ENCODE measurements at places on chromosomes 3 and 15.

GRCh38 chr3:138377804-138378203 lies 29.4 kb downstream of the MRAS start:
- no peak for DNase-seq

DNA sequence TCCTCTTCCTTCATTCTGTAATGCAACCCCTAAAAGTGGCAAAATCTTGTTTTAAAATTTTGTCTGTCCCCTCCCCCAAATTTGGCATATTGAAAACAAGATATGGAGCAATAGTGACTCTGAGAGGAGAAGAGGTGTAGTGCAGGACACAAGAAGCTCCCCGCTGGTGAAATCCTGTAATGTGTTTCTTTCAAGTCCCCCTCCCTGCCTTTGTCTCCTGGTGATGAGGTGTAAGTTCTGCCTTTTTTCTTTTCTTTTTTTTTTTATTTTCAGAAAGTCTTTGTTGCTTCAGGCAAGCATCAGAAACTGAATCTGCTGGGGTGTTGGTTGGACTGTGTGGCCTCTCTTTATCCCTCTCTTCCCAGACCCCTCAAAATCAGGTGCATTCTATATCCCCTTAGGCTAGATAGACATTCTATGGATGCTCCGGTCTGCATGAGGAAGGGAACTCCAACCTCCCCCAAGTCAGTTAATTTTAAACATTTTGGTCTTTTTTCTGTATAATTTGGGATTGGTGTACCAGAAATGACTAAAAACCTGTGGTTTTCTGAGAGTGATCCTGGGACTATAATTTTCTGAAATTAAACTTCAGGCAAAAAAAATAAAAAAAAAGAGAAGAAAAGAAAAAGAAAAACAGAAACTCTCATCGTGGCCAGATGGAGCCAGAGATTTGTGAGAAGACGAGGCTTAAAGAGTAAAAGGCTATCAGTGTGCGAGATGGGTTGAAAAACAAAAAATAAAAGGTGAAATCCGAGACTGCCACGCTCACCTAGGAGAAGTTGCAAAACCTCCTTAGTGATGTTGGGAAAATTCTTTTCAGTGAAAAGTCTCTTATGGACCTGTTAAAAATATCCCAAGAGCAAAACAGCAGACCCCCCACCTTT lies 21.4 kb downstream of the ACKR2 start:
- DNase-seq = peak; percentile 78

DNA sequence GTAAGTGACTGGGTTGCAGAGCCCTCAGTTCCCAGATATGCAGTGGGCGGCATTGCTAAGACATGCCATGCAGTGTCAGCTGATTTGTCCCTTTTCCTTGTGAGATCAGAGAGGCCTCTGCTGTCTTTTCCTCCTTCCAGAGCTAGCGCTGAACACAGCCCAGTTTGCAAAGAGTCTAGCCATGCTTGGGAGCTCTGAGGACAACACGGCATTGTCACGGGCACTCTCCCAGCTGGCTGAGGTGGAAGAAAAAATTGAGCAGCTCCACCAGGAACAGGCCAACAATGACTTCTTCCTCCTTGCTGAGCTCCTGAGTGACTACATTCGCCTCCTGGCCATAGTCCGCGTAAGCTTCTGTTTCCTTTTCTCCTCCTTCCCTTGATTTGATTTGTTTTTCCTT lies 20.0 kb upstream of the SNX22 start:
- DNase-seq = no peak

GRCh38 chr3:23079976-23080375 lies 123.2 kb upstream of the UBE2E2 start:
- DNase-seq = no peak

GRCh38 chr15:56385908-56386307 lies 20.7 kb downstream of the TEX9 start:
- no peak for DNase-seq

GRCh38 chr15:57772223-57772957 lies 65.9 kb downstream of the POLR2M start:
- no peak for DNase-seq

DNA sequence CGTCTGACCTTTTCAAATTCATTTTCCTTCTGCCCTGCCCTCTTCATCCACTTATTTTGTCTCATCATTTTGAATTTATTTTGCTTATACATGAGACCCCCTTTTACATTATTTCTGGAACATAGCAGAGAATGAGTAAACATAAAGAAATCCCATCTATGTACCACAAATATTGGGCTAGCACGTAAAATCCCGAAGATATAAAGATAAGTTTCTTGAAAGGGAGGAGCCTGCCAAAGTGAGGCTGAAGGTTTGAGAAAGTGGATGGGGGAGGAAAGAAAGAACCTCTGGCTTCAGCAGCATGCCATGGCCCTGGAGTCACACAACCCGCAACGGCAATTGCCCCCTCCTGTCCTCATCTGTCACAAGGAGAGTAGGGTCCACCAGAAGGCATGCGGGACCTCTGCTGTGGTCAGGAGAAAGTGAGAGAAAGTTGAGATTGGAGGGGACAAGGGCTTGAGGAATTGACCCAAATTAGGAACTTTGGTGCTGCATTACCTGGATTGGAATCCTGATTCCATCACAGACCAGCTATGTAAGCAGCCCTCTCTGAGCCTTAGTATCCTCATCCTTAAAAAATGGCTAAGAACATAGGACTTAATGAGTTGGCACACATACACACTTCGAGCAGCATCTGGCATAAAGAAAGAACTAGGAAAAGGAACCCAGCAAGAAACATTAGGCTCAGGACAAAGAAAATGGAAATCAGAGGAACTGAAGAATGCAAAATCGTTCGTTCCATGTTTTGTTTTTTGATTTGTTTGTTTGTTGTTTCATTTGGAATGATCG lies 53.7 kb upstream of the GYG1 start:
- DNase-seq = no peak

- no peak for DNase-seq
These were observed 72.9 kb upstream of the MNS1 start for GRCh38 chr15:56537881-56538280.

GRCh38 chr15:98121536-98121935 lies 161.0 kb downstream of the ARRDC4 start:
- DNase-seq = no peak

DNA sequence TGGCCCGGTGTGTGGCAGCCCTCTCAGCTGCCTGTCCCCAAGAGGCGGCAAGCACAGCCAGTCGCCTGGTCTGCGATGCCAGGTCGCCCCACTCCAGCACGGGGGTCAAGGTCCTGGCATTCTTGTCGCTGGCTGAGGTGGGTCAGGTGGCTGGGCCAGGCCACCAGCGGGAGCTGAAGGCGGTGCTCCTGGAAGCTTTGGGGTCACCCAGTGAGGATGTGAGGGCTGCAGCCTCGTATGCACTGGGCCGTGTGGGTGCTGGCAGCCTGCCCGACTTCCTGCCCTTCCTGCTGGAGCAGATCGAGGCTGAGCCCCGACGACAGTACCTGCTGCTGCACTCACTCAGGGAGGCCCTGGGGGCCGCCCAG lies 20.8 kb downstream of the CAND2 start:
- no peak for DNase-seq

DNA sequence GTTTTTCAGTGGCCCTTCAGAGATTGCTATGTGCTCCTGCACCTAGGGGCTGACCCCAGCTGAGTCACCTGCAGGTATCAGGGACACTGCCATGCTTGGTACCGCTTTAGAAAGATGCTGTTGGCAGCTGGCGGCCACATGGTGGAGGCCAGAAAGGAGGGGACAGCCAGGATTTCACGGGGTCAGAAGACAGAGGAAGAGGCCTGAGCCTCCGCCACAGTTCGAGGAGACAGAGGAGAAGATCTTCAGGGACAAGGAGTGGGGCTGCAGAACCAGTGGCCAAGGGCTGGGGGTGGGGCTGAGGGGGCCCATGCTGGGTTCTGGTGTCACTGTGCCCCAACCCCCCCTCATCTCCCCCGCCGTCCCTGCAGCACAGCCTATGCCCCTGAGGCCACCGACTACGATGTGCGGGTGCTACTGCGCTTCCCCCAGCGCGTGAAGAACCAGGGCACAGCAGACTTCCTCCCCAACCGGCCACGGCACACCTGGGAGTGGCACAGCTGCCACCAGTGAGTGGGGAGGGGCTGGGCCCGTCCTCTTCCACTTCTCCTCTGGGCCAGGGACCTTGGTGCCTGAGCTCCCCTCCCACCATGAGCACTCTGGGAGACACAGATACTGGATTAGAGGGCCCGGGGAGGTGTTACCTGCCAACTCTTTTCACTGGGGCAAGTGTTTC lies 19.9 kb downstream of the LOXL1 start:
- no peak for DNase-seq

- DNase-seq = no peak
These were observed 14.9 kb upstream of the ALCAM start for GRCh38 chr3:105351821-105352220.

DNA sequence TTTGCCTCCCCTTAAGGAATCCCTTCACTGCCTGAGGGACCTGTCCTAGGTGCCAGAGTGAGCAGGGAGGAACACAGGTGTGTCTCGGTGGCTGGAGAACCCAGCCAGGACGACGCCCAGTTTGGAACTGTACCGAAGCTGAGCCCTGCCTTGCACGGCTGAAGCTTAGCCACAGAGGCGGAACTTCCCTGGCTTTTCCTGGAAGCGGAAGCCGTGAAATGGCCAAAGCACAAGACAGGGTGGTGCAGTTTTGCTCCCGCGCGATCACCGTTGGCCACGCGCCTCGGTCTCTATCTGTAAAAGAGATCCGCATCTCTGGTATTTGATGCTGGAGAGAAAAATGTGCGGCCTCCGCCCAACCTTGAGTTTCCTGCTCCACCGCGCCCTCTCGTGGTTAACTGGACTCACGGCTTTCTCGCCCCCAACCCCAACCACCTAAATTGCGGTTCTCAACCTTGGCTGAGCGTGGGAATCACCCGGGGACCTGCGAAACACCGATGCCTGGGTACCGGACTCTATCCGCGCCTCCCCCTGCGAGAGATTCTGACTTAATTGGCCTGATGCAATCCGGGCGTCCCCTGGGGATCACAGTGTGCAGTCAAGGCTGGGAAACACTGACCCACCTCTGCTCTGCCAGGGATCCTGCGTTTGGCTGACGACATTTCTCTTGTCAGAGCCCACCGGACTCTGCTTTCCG lies 70.7 kb upstream of the ABHD2 start:
- DNase-seq = peak; percentile 54

DNA sequence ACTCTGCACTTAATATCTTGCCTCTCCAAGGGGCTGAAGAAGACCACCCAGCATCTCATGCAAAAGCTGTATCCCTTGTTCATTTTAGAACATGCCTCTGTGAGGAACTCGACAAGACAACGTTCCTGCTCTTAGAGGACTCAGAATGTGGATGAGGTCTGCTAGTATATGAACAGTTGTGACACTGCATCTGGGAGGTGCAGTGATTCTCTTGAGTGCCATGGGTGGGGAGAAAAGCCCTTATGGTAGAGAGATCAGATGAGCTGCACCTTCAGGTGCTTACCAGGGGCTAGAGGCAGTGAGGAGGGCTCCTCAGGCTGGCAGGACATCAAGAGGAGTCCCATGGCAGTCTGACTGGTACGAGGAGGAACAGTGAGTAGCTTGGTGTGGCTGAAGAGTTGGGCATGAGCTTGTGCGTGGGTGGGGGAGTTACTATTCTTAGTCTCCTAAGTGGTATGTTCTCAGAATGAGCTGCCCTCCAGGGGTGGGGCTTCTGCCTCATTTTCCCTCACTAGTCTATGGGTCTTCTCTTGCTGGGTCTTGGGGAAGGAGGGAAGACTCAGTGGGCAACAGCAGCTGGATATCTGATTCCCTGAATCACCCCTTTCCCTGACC lies 56.7 kb upstream of the ATP2B2 start:
- DNase-seq = no peak

GRCh38 chr15:42329992-42330391 lies 29.3 kb upstream of the CAPN3 start:
- no peak for DNase-seq

DNA sequence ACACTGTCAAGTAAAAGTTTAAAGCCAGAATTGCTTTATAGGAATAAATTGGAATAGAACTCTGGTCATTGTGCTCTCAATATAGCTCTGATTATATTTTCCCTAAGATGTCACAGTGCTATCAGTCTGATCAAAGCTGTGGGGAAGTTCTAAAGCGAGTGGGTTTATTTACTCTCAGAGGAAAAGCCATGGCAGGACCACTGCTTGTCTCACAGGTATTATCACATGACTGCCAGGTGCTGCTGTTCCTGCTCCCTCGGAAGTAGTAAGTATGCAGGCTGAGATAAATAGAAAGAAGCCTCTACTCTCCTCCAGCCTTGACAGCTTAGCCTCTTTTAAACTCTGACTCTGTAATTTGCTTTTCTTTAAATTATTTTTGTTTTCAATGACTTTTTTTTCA lies 49.1 kb upstream of the UTS2B start:
- DNase-seq = no peak

- no peak for DNase-seq
These were observed 8.0 kb upstream of the CCDC50 start for GRCh38 chr3:191321019-191321767.

DNA sequence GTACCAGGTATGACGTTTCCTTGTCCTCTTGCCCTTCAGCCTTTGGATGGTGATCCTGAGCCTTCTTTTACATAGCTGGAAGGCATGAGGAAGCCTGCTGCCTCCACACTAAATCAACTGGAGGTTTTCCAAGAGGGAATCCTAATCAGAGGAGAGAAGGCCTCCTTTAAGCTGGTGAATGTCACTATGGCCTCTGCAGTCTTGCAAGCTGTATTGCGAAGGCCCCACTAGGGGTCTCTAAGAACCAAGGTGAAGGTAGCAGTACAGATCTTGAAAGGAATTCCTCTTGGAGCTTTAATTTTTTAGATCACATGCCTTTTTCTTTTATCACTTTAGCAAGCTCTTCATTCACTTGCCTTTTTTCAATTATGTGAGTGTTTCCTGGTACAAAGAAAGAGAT lies 119.2 kb downstream of the GHSR start:
- no peak for DNase-seq

- DNase-seq = no peak
These were observed 62.2 kb upstream of the AKAP13 start for GRCh38 chr15:85318048-85318731.

DNA sequence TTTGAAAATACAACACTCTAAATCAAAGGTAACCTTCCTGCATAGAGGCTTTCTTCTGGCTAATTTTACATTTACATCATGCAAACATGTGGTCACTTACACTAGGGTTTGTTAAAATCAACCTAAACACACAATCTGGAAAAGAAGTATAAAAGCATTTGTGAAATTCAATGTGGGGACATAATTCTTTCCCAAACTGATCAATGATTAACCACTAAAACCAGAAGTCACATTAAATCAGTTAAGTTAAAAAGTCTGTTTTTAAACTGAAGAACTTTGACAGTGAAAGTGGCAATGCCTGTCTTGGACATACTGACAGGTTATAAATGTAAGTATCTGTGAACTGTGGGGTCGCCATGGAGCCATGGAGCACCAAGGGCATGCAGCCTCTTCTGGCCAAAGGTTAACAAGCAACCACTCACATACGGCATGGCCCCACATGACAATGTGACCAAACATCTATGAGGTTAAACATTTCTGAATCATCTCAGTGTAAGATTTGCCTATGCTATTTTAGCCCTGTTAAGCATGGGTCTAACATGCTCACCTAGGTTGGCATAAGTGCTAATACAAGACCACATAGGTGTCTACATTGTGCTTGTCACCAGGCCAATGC lies 278.2 kb downstream of the CTNNB1 start:
- DNase-seq = peak; percentile 39

- DNase-seq = no peak
These were observed 80.2 kb downstream of the LRRK1 start for GRCh38 chr15:100999369-100999768.
